Stimulated activated CD4-positive, alpha-beta T cell treated with anti-CD3 and anti-CD28 coated beads, Interleukin-4, amount 100 ng/mL, for 1 hour (primary cell): ENCODE measurements at places on chromosomes 5 and 9.

DNA sequence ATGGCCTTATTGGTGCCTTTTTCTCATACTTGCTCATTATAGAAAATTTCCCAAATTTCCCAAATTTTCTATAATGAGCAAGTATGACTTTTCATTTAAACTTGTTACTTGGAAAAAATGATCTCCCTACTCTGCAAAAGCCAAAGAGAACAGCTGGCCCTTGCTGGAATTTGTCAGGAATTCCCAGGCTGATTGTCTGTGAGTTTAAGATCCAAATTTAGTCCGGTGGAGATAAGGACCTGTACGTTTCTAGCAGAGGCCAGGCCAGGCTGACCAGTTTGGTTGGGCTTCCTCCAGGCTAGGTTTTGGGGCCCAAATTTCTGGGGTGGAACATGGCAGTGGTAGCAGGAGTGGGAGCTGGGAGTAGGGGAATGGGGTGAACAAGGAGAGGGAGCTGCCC lies 51.9 kb downstream of the NEURL1B start:
- DNase-seq: no peak

DNA sequence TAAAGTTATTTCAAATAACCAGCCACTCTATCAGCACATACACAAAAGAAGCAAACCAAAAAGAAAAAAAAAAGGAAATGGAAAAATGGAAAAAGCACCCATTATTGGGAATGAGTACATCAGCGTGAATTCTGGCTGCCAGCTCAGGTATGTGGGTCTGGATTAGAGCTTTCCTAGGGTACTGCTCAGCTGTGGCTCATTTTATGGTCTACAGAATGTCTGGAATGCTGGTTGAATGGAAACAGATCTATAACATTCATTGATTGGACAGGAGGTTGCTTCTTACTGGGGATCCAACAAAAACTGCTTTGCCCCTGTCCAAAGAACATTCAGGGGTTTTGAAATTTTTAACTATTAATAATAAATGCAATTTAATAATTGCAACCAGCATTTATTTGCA lies 3.9 kb upstream of the CAST start:
- DNase-seq: no peak

DNA sequence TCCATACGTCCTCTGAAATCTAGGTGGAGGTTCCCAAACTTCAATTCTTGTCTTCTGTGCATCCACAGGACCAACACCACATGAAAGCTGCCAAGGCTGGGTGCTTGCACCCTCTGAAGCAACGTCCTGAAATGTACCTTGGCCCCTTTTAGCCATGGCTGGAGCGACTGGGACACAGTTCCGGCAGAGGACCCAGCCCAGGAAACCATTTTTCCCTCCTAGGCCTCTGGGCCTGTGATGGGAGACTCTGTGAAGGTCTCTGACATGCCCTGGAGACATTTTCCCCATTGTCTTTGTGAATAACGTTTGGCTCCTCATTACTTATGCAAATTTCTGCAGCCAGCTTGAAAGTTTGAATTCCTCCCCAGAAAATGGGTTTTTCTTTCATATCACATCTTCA lies 261.8 kb upstream of the RFX3 start:
- no peak for DNase-seq

GRCh38 chr5:62263401-62263800 lies 42.6 kb upstream of the KIF2A start:
- DNase-seq: no peak

DNA sequence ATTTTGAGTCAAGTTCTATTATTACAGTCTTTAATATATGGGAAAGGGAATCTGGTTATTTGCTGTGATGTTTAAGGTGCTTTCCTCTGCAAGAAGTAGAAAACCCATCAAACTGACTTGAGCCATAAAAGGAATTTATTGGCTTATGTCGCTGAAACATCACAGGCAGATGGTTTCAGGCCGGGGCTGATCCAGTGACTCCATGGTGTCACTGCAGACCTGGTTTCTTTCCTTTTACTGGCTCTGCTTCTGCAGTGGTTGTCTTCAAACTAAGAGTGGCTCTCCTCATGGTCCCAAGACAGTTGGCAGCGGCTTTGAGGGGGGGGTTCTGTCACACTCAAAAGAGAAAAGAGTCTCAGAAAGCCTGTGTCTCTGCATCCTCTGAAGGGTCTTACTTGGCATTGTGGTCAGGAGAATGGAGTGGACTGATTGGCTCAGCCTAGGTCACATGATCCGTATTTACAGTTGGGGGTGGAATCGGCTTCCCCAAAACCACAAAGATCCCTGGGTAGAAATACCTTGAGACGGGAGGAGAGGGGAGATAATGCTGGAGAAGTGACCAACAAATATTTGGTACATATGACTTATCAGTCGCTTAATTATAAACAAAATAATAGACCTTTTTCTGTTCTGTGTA lies 106.3 kb downstream of the DAPK1 start:
- no peak for DNase-seq

- DNase-seq: no peak
Measured at GRCh38 chr9:36214571-36214970, 23.9 kb downstream of the CLTA start.
